Fibroblast of upper back skin (primary cell): ENCODE measurements at places on chromosomes 1 and 21.

DNA sequence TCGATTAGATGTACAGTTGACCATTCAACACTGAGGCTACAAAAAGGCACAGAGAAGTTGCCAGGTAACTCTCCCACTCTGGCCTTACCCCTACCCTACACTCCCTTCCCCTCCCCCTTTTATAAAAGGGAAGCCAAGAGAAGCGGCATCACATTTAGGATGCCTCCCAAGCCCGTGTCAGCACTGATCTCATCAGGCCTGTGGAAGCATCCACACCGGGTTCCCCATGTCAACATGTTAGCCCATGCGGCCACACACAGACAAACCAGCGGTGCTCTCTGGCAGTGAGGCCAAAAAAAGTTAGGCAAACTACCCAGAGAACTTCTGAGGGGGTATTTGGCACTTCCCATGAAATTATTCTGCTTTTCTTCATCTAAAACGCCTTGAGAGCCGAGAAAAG is 29.9 kb downstream of the BCAR3 start:
- DNase-seq: no peak

- no peak for DNase-seq
Measured at GRCh38 chr21:36803051-36803645, 104.2 kb downstream of the SIM2 start.

DNA sequence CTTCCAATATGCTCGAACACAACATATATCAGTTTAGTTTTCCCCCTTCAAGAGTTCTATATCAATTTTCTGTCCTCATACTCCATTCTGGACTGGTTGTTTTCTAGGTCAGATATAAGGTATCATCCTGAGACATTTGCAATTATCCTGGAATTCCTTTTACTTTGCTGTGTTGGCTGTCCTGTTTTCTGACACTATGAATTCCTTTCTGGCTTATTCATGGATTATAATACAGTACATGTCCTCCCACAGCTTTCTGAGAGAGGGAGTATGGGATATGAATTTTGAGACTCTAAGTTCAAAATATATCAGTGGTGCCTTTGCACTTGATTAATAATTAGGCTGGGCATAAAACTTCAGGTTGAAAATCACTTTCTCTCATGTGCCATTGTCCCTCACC is 11.9 kb downstream of the PHTF1 start:
- DNase-seq: peak; percentile 50

- no peak for DNase-seq
Measured at GRCh38 chr1:203629016-203629506, 2.4 kb downstream of the ATP2B4 start.

DNA sequence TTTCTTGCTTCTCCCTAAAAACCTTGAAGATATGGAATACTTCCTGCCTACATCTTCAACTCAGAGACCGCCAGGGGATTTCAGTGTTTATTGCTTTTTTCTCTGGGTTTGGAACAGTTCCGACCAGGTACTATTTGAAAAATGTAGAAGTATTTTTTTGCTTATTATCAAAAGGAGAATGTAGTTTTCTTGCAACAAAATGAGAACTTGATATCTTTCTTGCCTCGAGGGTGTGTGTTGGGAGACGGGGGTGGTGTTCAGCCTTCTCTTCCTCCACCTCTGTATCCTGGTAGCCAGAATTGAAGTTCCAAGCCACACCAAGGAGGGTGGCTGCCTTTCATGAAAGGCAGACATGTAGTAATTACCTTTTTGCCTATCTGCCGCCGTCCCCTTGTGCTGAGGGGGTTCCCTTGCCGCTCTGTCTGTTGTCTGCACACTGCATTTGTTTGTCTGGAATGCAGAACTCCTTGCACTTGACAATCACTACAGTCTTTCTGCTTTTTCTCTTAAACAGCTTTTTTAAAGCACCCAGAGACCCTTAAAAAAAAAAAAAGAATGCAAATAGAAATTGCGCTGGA is 212.1 kb downstream of the PBX1 start:
- peak; percentile 75 for DNase-seq

- DNase-seq: no peak
Measured at GRCh38 chr1:91427741-91428140, 23.1 kb upstream of the HFM1 start.

DNA sequence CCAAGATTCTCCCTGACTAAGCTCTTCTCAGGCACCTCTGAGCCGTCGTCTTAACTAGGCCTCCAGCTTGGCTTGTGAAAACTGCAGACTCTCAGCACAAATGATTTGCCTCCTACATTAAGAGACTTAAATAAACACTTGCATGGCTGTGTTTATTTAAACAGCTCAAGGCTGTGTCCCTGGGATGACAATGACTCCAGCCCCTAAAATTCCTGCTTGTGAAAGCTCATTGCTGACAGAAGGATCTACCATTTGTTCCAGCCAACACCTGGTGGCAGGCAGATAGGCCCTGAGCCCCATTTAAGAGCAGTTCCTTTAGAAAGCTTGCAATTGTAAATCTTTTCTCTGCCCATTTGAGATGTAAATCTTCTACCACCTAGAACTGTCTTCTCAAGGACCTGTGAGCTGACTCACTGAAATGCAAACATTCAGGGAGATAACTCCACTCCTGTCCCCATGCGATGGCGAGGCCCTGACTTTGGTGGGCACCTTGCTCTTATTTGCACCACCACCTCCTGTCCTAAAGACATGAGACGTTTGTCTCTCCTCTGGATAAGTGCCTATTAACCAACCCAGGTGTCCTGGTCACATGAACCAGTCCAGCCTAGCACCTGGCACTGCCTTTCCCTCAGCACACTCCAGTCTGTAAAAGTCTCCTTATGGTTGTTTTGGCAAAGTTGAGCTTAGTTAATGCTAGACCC is 15.1 kb upstream of the PCP4 start:
- no peak for DNase-seq

DNA sequence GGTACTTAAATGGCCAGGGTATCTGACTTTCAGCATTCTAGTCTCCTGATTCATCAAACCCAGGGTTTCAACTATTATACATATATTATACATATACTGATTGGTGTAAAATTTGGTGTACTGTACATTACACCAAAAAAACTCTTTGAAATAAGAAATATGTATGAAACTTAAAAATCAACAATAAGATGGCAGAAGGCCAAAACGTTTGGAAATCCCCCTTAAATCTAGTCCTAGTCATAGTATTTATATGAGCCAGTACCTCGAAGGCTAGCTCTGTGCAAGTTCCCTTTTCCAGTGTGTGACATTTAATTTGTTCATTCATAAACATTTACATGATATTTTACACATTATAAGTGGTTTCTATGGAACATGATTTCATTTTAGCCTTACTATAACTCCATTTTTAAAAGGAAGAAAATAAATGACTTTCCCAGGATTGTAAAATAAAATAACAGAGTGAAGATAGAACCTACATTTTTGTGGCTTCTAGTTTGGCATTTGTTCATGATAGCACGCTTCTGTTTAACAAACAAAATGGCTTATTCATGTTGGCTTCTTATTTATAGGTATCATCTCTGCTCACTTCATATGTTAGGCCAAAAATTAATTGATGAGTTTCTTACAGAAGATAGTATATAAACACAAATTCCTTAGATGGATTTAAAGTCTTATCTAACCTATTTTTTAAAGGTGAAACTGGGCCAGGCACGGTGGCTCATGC is 18.8 kb upstream of the ZNF281 start:
- peak; percentile 76 for DNase-seq

DNA sequence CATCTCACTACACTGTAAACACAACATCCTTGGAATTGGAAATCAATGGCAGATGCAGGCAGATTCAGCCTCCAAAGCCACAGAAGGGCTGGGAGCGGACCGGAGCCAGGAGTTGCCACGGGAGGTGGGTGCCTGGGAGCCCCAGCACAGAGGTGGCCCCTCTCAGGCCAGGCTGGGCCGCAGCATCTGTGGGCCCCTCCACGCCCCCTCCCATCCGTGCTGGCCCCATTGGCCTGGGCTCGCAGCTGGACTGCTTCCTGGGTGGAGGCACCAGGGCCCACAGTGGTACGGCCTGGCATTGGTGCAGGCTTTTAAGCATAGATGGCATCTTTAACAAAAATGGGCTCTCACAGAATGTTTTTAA is 64.2 kb downstream of the SLX9 start:
- DNase-seq: no peak

- DNase-seq: no peak
Measured at GRCh38 chr1:116325922-116326321, 47.1 kb upstream of the ATP1A1 start.

DNA sequence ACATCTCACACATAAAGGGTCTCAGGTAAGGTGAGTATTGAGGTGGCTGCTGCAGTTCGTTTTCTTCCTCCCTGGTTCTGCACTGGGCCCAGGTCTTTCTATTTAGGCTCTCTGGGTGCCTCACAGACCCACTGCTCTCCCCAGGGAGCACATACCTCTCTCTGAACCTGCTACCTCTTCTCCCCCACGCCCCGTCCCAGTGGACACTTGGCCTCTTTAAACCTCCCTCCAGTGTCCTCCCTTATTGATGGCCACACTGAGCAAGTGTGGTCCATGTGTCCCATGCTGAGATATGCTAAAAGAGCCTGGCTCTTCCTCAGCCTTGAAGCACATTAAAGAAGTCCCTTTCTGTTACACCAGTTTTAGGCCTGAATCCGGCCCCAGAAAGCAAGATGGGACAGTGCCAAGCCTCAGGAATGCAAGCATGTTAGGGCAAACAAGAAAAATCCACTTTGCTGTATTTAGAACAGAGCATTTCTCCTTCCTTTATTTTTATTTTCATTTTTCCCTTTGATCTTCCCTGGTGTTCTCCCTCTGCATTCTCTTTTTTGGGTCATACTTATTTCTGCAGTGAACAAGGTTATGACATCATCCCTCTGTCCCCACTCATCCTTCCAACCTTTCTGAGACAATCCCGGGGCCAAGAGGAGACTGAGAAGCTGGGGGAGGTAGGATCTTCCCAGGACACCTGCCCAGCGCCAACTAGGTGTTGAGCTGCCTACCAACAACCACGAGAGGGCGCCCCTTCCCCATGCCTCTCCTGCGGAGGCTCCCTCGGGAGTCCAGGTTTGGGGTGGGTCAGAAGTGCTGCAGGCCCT is 5.0 kb upstream of the CHI3L2 start:
- DNase-seq: peak; percentile 44

- DNase-seq: no peak
Measured at GRCh38 chr1:36787312-36787913, 246.9 kb downstream of the GRIK3 start.

DNA sequence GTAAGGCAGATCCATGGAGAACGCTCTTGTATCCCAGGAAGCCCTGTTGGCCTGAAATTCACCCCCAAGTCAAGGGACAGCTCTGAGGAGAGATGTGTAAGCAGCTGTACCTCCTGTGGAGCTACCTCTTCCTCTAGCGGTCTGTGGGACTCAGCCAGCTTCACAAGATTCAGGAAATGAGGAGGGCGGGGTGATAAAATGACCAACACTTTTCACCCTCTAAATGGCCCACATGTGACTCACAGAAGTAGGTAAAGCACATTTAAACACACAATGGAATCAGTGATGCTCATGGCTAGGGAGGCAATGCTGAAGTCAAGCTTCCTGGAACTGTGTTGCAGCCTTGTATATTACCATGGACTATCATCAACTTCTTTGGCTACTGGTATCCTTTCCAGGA is at the start of gene SH2D1B:
SH2D1B (minus strand) TSS at position 135 of the 400 bp plus-strand sequence; CDS start at position 15, 120 bp downstream.
- no peak for DNase-seq

GRCh38 chr1:201561195-201561564 is 22.3 kb downstream of the NAV1 start:
- DNase-seq: no peak

DNA sequence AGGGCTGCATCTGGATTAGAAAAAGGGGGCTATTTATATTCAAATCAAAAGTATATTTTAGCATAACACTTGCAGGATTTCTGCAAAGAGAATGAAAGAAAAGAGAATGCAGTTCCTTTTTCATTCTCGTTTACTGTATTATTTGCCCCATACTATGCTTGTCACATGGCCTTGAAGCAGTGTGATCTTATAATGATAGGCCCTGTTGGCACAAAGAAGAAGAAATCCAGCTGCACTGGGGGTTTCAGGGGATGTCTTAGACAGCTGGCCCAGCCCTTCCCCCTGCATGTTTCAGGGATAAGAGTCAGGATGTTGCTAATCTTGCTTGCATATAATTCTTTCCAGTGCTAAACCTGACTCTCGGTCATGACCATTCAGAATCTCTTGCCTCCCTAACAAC is 369.5 kb downstream of the SEC16B start:
- DNase-seq: no peak

DNA sequence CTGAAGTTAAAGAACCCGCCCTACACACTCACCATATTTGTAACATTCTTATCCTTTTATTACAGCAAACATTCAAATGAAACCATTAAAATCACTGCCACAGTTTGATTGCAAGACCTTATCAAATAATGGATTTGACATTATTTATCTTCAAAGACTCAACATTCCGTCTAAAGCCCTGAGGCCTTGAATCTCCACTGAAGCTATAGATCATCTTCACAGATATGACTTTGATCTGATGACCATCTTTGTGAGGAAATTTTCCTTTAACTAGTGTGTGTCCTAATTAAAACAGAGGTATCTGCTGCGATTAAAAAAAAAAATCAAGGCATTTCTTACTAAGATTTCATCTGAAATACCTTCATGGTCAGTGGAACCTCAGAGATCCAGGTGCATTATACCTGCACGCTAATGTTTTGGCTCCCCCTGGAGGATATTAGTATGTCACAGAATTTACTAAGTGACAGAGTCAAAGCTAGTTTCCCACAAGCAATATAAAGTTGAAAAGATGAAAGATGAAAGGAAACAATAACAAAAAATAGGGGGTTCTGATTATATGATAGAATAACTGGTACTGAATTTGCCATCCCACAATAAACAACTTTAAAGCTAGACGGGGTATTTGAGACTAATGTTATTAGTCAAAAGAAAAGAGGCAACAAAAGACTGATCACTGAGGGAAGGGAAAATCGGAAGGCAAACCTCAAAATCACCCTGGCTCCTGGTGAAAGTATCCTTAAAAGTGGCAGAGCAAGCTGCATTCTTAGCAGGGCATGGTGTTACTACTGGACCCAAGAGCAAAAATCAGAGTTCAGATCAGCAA is 923.4 kb downstream of the NCAM2 start:
- peak; percentile 48 for DNase-seq

DNA sequence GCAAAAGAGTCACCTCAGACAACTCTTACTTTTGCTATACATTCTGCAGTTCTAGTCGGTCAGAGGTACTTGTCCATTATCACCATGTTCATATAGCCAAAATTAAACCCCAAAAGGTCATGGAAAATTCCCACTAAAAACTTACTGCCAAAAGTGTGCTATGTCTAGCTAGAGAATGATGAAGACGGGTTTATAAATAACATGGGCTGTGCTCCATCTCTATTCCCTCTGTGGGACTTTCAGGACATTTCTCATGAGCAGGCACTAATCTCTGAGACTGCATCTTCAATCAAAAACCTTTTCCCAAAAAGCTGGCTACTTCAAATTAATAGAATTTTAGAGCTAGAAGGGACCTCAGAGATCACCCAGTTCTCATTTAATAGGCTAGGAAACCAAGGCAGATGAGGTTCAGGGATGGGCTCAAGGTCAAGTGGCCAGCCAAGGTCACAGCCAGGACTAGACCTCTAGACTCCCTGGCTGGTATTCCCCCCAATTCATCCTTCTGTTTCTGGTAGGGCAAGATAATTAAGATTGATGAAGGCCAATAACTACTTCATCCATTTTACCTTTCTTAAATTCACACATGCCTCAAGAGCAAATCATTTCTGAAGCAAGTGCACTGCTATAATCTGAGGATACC is 21.0 kb upstream of the MOB3C start:
- no peak for DNase-seq

- DNase-seq: no peak
Measured at GRCh38 chr1:87134061-87134460, 194.6 kb upstream of the LMO4 start.

GRCh38 chr1:223711173-223711572 is 1.2 kb upstream of the CAPN2 start:
- peak; percentile 70 for DNase-seq
